ENCODE measurements at places on chromosomes 6 and 20.

GRCh38 chr20:16576219-16576618 is 3.0 kb upstream of the KIF16B start:
- DNase-seq: no peak

GRCh38 chr20:25605148-25605547 is 18.7 kb downstream of the NANP start:
- DNase-seq: no peak

GRCh38 chr6:30879684-30880427 is 4.5 kb upstream of the DDR1 start:
- DNase-seq: no peak

GRCh38 chr20:62736407-62737071 is 27.9 kb downstream of the NTSR1 start:
- no peak for DNase-seq

- DNase-seq: no peak
Observed at GRCh38 chr6:138523347-138524210, 24.3 kb upstream of the NHSL1 start.

DNA sequence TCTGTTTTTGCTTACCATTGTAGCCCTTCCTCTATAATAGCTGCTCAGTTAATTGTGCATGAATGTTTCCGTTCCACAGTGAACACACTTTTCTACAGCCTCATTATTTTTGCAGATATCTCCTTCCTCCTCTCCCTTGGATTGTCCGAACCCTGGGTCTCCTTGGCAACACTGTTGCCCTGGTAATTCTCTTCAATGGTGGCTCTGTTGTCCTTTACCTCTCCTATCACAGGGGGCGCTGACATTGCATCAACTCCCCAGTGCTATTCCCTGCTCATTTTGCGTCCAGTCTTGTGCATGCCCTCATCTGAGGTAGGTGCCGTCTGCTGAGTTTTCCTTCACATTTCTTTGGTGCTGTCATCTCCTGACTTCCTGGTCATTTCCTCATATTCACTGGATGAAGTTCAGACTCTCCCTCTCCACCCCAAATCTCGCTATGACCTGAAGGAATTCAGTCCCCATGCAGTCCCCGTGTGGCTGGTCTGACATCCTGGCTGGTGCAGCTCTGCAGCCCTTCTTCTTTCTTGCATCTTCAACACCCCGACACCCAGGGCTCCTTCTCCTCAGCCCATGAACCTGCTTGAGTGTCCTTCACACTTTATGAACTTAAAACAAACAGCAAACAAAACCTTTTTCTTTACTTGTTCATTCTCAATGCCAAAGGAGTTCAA is 21.1 kb downstream of the PHACTR2 start:
- DNase-seq: no peak

DNA sequence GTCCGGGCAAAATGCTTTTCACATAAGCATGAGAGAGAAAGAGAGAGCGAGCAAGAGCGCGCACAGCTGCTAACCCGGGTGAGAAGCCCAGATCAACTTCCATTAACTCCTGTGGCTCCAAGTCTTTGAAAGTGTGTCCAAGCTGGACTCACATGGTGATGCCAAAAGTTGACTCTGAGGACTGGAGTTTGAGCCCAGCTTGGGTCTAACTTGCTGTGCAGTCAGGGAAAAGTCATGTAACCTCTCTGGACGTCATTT is 357.2 kb upstream of the SULF2 start:
- no peak for DNase-seq

DNA sequence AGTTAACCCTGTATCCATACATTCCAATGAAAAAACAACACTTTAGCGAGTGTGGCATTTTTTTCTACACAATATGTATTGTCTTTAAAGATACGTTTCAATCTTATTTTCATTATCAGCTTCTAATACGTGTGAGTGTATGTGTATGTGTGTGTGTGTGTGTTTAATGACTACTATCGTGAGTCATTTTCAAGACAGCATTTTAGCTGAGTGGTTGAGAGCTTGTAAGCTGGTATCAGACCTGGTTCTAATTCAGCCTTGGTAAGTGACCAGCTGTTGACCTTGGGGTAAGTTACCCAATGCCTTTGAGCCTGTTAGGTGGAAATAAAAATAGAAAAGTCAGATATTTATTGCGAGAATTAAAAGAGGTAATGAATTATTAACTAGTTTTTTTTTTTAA is 320.0 kb upstream of the NT5E start:
- DNase-seq: no peak

GRCh38 chr20:1331101-1331500 is 2.2 kb upstream of the SDCBP2 start:
- DNase-seq: no peak

DNA sequence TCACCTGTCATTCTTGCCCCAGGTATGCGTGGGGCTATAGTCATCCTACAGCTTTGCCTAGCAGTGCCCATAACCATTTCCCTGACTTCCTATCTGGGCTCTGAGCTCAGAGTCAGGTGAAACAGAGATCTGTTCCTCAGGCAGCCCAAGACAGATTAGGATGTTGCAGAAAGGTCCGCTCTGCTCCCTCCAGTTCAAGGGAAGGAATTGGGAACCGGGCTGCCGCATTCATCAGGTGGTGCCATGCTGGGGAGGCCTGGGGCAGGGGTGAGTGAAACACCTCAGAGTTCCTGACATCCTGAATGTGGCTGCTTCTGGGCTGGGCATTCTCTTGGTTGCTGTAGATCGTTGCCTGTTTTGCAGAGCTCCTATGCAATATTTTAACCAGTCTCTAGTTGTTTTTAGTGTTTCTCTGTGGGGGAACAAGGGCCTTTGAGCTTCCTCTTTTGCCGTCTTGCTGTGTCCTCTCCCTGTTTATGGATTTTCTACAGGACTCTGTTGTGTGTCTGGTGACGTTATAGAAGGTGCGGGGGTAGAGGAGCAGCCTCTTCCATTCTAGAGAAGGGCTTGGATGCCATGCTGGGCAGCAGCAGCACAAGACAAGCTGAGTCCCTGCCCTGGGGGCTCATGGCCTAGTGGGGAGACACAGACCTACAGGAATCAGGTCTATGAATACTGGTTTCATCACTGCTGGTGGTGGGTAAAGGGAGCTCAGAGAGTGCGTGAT is 9.2 kb downstream of the ENTPD6 start:
- no peak for DNase-seq

DNA sequence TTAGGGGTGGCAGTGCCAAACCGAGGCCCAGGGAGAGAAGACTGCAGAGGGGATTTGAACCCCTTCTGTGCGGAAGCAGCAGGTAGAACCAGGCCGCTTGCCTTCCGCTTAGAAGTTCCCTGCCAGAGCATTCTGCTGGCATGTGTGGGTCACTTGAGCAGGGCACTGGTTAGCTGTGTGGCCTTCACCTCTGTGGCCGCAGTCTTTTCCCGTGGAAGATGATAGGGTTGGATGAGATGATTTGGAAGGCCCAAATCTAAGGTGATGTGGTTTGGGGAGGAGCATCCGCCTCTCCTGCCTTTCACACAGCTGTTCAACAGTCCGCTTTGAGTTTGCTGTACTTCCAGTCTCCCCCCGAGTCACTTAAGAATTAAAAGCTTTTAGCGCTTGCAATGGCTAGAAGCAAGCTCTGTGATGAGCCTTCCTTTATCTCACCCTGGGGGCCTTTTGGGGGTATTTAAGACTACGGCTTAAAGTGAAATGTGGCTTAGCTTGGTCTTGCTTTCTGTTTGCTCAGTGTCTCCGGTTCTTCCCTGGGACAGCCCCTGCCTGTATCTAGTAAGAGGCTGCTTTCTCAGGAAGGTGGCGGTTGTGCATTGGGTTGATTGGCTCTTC is 743 bp downstream of the CMTR1 start:
- DNase-seq: no peak

DNA sequence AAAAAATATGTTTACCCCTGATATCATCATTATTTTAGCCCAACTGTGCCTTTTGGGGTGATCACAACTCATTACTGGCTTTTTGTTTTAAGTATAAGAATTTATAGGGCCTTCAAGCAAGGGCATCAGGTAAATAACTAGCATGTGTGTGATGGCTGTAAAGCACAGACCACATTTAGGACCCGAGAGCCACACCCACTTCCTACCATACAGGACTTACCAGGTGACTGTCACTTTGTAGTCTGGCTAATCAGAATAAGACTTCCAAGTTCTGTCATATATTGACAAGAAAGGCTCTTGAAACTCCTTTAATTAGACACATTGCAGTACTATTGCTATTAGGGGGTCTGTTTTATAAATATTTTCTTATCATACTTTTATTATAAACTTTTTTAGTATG is 31.1 kb downstream of the TMEM242 start:
- no peak for DNase-seq

GRCh38 chr20:62732031-62732760 is 23.6 kb downstream of the NTSR1 start:
- DNase-seq: no peak

- no peak for DNase-seq
Observed at GRCh38 chr6:156344491-156344890, 432.7 kb upstream of the ARID1B start.

GRCh38 chr20:38296433-38296832 is 7.5 kb upstream of the BPI start:
- DNase-seq: no peak

DNA sequence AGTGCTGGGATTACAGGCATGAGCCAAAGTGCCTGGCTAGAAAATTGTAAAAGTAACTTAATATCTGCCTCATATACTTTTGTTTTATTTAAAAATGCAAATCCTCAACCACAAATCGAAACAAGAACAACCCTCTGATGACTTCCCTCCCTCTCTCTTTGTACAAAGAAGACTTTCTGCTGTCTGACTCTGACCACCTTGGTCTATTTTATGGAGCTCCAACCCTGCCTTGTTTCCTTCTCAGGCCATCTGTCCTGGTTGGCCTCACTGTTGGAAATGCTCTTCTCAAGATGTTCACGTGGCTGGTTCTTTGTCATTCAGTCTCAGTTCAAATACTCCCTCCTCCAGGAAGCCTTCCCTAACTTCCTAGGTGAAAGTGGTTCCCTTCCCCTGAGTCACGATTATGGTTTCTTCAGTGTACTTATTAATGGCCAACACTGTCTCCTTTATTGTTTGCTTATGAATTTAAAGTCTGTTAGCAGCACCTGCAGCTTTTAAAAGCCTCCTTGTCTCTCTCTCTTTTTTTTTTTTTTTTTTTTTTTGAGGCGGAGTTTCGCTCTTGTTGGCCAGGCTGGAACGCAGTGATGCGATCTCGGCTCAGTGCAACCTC is 151.5 kb upstream of the SALL4 start:
- no peak for DNase-seq

GRCh38 chr20:33108661-33109060 is 29.2 kb downstream of the BPIFB4 start:
- no peak for DNase-seq
